Stimulated activated CD4-positive, alpha-beta T cell treated with anti-CD3 and anti-CD28 coated beads, Interleukin-4, amount 100 ng/mL, for 4 hours (primary cell): ENCODE measurements at places on chromosomes 5 and 9.

DNA sequence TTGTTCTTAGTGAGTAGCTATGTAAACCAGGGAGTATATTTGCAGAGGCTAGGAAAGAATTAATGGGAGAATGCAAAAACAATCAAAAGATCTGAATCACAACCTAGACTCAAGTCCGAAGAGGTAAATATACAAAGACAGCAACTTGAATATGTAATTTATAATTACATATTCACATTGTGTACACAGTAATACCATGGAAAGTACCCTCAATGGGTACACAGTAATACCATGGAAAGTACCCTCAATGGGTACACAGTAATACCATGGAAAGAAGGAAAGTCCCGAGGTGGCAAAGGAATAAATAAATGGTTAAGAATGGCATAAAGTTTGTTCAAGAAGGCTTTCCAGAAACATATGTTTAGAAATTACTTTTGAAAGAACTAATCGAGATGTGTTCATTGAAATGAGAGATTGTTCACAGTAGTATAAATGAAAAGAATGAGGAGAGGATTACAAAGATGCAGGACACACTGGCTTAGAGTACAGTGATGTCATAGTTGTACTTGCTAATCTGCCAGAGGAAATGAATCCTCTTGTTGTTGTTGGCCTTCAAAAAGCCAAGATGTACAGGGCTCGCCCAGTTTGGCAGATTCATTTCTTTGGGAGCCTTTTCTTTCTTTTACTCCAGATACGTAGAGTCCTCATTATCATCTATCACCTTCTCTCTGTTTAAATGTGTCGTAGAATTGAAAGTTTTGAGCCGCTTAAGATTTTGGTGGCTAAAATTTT lies 116.0 kb downstream of the UNC13B start:
- no peak for DNase-seq

DNA sequence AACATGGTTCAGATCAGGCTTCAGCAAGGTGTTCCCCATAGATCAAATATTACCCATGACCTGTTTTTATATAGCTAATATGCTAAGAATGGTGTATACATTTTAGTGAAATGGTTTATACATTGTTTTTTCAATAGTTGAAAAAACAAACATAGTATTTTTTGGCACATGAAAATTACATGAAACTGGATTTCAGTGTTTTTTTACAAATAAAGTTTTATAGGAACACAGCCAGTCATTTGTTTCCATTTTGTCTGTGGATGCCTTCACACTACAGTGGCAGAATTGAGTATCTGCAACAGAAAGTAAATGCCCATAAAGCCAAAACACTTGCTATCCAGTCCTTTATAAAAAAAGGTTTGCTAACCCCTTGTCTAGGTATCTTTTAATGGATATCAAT lies 134.5 kb upstream of the TNFAIP8 start:
- DNase-seq = no peak

DNA sequence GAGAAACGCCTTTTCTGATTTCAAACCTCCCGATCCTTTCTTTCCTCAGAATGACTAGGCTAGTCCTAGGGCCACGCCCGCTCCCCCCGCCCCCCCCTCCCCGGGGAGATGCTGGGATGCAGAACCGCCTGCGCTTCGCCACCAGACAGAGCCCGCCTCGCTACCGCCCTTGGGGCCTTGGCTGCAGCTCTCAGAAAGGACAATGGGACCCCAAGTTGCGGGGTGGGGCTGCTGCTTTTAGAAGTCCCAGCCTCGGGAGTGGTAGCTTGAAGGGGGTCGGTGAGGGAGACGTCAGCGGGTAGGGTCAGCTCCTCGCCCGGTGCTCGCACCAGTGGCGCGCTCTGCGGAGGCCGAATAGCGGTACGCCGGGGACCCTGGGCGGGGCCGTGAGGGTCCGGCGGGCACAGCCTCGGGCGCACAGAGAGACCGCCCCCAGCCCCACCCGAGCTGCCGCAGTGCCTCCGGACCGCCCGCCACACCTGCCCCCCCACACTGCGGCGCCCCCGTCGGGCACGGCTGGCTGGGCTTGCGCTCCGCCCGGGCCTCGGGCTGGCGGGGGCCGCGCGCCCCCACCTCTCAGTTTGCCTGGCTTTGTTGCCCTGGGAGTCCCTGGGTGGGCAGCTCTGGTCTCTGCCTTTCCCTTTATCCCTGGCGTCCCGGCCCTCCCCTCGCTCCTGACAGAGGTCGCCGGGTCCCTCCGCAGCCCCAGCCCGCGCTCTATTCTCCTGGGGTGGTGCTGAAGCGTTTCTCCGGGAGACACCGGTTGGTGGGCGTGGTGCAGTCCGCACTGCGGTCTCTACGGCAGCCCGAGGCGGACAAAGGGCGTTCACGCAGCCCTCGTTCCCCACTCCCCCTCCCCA lies 1.2 kb downstream of the MAP1B start:
- DNase-seq = no peak

GRCh38 chr5:107466233-107466769 lies 204.4 kb downstream of the EFNA5 start:
- DNase-seq = no peak

DNA sequence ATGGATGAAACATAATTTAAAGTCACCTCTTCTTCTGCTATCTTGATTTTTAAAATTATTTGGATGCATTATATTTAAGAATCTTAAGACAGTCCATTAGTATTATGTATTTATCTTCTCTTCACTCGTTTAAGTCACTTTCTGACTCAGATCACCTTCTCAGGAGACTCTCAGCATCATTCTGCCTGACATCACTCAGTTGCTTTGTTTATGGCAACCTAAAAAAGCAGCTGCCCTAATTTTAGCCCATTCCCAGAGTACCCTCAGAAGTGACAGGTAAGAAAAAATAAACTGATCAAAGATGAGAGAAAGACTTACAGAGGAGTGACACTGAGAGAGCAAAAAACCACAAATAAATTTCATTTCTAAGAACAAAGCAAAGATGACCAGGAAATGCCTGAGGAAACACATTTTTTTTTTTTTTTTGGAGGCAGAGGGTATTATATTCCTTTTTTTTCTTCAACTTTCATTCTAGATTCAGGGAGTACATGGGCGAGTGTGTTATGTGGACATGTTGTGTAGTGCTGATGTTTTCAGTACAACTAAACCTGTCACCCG lies 140.5 kb downstream of the MUSK start:
- DNase-seq = no peak
